NCI-H2081 (cell line): ENCODE measurements at places on chromosomes 5 and 9.
A peak's percentile ranks its signal among the peaks of the same experiment; 100 is the strongest.

DNA sequence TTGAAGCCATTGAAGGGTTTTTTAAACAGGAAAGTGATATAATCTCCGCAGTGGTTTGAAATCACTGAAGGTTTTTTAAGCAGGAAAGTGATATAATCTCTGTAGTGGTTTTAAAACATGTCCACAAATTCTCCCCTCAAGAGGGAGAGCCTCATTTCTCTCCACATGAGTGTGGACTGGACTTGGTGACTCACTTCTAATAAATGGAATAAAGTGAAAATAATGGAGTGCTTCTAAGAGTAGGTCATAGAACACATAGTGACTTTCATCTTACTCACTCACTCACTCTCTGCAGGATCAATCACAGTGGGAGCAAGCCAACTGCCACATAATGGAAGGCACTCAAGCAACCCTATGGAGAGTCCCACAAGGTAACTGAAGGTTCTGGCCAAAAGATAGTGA, 12.0 kb downstream of the CTNNAL1 start:
- DNase-seq = no peak

GRCh38 chr9:95189251-95190098, 128.0 kb downstream of the FANCC start:
- DNase-seq = no peak

GRCh38 chr5:38540314-38540713, 16.1 kb downstream of the LIFR start:
- DNase-seq = peak; percentile 38

GRCh38 chr5:58458743-58459145, 1.1 kb downstream of the PLK2 start:
- no peak for DNase-seq

DNA sequence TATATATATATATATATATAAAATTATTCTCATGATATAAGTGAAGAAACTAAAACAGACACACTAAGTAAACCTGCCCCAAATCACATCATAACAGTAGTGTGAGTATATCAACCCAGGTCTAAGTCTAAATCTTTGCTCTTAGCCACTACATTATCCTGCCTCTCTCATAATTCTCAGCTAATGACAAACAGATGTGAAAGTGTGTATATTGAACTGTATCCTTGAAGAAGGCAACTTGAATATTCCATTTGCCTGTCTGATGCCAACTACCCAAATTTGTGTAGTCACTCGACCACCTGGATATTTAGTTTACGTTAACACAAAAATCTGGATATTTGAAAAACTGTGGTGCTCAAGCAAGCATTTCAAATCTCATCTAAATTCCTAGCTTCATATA, 97.4 kb downstream of the PPP2R2B start:
- no peak for DNase-seq

DNA sequence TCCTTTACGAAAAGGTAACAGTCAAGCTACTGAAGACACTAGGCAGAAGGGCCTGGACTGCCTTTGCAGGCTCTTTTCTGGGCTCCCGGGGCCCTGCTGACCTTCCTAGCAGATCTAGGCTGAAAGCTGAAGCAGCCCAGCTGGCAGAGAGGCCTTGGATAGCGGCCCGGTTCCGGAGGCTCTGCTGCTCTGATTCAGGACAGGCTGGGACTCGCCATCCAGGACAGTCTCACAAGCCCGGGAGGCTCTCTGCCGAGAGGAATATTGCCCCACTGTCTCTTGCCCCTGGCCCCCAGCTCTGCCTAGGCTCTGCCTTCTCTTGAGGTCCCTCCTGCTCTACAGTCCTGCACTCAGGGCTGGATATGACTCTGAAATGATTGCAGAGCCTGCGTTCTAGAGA, 67.8 kb downstream of the PSD2 start:
- DNase-seq = no peak

DNA sequence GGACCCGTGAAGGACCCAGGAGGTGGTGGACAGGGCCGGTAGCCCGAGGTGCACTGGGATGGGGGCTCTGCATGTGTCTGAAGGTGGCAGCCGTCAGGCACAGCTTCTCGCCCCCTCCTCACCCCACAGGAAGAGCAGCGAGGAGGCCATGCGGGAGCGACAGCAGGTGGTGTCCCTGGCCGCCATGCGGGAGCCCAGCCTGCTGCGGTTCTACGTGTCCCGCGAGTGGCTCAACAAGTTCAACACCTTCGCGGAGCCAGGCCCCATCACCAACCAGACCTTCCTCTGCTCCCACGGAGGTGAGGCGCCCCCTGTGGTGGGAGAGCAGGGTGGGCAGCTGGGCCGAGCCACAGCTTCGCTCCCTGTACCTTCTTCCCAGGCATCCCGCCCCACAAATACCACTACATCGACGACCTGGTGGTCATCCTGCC, 39.9 kb downstream of the USP20 start:
- DNase-seq = no peak

DNA sequence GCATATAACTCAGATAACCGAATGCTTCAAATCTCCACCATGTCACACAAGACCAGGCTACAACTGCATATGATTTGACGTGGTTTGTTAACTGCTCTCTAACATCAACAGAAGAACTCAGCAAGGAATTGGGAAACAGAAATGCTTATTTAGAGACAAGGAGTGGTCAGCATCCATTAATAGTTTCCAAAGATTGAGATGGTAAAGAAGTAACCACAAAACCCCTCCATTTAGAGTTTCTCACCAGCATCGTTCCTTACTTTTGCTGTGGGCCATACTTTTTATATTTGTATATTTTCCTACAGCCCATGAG, 25.2 kb downstream of the DPYSL3 start:
- no peak for DNase-seq
